ENCODE measurements at places on chromosomes 4 and X.
A peak's percentile ranks its signal among the peaks of the same experiment; 100 is the strongest.

DNA sequence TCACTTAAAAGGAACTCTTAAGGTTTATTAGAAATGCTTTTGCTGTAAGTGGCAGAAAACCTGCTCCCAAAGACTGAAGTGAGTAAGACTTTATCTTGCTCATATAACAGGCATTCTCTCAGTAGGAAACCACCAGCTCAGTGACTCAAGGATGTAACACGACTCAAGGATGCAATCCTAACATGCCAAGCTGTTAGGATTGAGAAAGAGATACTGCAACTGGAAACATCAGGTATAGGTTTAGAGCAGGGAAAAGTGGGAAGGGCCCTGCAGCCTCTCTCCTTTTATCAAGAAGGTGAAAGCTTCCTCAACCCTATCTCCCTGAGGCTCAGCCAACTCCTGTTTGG, 11.9 kb upstream of the SLC9A7 start:
- no peak for DNase-seq

GRCh38 chr4:11116940-11117339, 311.8 kb downstream of the HS3ST1 start:
- DNase-seq: no peak

DNA sequence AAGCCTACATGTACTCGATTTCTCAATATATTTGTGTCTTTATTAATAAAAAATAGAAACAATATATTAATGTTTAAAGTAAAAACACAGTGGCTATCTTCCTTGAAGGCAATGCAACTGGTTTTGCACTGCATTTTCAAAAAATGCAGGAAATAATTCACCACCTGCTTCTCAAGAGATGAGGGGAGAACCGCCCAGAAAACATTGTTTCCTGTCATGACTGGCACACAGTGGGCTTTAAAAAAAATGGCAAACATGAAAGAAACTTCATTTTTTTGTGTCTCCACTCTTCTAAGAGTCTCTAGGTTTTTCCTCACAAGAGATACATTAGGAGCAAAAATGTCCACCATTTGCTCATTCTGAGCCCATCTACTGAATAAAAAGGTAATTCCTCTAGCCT, 50.8 kb upstream of the C4orf50 start:
- DNase-seq: no peak

- DNase-seq: no peak
Measured at GRCh38 chrX:39519030-39519488, 578.7 kb downstream of the BCOR start.

GRCh38 chr4:147194114-147194513, 248.4 kb upstream of the TTC29 start:
- no peak for DNase-seq

GRCh38 chr4:148975464-148975863, 533.2 kb upstream of the NR3C2 start:
- no peak for DNase-seq

DNA sequence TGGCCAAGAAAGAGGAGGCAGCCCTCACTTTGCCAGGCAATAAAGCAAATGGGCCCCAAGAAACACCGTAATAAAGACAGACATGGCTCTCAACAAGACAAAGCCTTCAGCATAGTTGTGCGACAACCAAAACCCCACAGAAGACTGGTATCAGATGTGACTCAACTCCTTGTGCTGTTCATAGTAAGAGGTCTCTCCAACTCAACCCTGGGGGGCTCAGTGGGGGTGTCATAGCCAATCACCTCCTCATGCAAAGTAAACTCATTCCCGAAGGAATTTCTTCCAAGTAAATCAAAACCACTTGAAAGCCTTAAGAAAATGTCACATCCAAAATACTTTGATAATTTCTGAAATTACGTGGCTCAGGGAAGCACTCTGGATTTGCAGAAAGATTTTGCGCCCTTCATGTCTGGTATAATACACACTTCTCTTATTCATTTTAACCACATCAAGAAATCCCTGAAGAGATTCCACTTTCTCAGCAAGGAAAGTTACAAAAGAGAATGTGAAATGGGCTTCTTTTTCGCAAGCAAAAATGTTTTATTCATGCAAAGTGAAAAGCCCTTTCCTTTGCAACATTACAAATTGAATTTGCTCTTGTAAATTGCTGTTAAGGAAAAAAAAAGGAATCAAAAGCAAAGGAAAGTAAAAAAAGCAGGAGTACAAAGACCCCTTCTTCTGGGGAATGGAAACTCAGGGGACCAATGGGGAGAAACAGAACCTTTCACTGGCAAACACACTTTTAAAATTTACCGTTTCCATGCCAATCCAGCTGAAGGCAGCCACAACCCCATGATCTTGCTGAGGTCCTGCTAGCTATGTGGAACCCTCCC, 137.4 kb downstream of the NSUN7 start:
- DNase-seq: no peak

GRCh38 chr4:36274158-36274557, 7.3 kb upstream of the DTHD1 start:
- DNase-seq: no peak

DNA sequence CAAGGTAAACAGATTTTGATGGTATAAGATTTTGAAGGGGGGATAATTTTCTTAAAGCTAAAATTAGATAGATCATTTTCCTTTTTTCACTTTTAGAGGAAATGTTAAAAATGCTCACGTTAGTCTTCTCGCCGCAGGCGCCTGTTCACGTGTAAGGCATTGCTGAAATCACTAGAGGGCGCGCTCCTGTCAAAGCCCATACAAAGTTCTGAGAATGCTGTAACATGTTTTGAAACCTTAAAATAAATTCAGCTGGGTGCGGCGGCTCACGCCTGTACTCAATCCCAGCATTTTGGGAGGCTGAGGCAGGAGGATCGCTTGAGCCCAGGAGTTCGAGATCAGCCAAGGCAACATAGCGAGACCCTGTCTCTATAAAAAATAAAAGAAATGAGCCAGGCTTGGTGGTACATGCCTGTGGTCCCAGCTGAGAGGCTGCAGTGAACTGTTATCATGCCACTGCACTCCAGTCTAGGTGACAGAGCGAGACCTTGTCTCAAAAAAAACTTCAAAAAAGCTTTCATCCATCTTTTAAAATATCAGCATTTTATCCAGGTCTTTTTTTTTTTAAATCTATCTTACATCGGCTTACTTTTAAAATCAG, 138.0 kb downstream of the RBMX2 start:
- no peak for DNase-seq

DNA sequence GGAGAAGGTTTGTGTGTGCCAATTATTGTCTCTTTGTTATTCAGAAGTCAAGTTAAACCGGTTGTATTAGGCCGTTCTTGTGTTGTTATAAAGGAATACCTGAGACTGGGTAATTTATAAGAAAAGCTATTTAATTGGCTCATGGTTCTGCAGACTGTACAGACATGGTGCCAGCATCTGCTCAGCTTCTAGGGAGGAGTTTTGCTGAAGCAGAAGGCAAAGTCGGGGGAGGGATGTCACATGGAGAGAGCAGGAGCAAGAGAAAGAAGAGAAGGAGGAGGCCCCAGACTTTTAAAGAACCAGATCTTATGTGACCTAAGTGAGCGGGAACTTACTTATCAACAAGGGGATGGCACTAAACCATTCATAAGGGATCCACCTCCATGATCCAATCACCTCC, 349.3 kb upstream of the PCDH18 start:
- no peak for DNase-seq

GRCh38 chr4:119765951-119766350, 137.3 kb upstream of the PDE5A start:
- DNase-seq: no peak

GRCh38 chr4:153246446-153247115, 42.3 kb downstream of the TRIM2 start:
- DNase-seq: no peak

DNA sequence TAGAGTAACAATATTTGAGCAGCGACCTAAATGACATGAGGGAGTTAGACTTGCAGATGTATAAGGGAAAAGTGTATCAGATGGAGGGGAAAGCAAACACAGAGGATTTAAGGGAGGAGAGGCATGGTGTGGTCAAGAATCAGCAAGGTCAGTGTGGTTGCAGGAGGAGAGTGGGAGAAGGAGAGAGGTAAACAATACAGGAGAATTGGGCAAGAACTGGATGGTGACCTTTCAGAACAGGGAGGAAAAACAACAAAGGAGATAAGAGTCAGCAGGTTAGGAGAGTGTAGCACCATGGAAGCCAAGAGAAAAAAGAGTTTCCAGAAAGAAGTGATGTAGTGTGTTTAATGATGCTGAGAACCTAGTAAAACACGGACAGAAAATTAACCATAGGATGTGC, 178.5 kb downstream of the PAPSS1 start:
- no peak for DNase-seq

GRCh38 chr4:113537203-113537602, 224.3 kb downstream of the CAMK2D start:
- no peak for DNase-seq

DNA sequence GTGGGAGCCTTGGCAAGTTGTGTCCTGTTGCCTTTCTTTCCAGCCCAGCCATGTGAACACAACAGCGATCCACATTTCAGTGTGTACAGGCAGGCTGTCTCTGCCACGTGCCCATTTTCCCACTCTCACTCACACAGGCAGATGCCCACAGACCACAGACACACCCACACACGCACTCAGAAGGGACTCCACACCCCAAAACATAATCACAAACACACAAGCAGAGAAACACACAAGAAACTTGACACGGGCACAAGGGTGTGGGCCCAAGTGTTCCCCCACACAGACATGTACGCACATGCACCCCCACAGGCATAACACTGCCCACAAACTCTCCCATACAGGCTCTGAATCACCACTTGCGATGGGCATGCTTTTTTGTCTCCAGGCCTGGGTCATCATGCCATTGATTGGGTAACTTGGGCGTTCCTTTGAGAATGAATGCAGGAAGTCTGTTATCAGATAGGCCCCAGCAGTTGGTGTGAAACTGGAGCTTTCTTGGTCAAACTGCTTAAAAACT, 84.3 kb downstream of the NBDY start:
- DNase-seq: peak; percentile 81

GRCh38 chrX:69285881-69286564, 120.8 kb upstream of the PJA1 start:
- DNase-seq: peak; percentile 15

DNA sequence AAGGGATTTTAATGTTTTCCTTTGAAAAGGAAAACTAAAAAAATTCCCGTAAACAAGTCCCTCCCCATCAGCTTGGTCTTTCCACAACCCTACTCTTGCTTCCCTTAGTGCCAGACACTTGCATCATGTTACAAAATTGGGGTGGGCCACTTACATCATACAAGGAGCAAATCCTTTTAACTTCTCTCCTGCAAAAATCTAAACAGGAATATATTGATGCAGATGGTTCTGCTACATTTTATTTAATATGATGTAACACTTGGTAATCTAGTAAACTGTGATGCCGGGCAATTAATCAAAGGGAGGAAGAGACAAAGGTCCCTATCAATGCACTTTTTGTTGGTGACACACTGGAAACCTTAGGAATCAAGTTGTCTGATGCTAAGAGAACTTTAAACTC, 125.3 kb downstream of the UBE2K start:
- DNase-seq: no peak

DNA sequence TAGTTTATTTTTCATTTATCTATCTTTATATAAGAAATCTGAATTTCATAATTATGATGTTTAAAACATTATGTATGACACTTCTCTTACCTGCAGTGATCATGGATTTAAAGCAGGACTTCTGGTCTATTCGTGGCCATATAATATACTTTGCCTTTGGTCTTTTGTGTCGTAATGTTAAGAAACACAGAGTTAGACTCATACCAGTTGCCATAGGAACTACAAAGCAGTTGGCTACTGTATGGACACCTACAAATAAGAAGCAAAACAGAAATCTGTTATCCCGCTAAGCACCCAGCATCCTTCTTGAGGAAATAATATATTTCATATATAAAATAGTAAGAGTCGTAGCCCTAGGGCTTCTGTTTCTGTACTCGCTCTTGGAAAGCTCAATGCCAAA, 4.3 kb downstream of the SEPSECS start:
- no peak for DNase-seq

- peak; percentile 55 for DNase-seq
Measured at GRCh38 chr4:17578482-17578891, 1.5 kb downstream of the LAP3 start.

DNA sequence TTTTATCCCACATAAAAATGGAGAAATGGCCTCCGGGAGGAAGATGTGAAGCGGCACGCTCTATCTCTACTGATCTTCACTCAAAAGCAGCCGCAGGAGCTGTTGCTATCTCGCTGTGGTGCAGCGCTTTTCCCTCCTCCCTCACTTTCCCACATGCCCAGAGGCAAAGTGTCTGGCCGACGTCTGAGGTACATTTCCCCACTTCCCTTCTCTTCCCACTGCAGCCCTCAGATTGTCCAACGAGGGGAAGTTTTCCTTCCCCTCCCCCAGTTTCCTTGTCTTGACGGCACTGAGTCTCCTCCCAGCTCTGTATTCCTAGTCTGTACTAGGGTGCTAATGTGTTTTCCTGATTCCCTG, 660 bp upstream of the COL25A1 start:
- DNase-seq: no peak

DNA sequence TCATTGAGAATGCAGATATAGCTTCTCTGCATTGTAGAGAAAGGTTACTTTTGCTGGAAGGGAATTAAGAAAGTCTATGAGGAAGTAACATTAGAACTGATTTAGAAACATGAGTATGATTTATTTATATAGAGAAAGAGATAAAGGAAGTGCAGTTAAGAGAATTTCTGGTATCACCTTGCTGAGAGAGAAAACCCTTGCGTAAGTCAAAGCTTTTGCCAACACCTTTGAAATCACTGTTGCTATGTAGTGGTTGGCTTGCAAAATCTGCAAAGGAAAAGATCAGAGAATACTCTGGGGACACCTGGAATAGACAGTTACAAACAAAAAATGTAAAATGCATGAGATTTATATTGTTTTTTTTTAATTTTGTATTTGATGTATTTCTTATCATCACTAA, 137.3 kb upstream of the RXFP1 start:
- no peak for DNase-seq

DNA sequence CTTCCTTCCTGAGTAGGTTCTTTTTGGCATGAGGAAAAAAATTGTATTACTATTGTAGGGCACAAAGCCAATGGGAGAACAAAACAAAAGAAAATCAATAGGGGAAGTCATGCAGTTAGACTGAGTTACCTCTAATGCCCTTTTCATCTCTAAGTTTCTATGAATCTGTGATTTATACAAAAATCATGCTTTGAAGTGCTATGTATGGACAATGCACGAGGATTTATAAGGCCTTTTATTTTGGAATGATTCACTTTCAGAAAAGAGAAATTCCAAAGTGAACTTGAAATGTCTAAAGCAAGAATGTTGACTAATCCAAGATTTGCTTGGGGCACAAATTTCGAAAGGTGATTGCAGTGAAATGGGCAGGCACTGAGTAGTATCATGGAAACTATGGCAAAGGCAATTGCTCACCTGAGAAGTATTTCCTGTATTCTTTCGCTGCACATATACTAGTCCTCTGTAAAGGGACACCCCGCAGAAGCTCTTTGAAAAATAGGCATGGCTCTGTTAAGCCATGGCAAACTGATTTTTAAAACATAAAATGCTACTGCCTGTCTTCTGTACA, 52.8 kb downstream of the ADGRG4 start:
- no peak for DNase-seq

DNA sequence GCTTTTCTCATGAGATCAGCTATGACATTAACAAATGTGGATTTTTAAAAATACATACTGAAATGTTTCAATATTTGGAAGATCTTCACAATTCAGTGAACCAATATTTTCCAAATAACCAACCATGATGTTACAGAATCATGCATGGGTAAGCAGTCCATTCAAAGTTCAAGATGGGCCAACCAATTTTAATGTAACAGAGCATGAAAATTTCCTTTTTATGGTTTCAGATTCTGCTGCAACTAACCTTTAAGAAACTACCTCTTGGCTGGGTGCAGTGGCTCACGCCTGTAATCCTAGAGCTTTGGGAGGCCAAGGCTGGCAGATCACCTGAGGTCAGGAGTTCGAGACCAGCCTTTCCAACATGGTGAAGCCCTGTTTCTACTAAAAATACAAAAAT, 107.7 kb downstream of the RBM47 start:
- DNase-seq: no peak

Measured in T-helper 2 cell (primary cell).